Uterus (tissue), 4 donors: ENCODE measurements at places on chromosomes 7 and 10.
A peak's percentile ranks its signal among the peaks of the same experiment; 100 is the strongest.

DNA sequence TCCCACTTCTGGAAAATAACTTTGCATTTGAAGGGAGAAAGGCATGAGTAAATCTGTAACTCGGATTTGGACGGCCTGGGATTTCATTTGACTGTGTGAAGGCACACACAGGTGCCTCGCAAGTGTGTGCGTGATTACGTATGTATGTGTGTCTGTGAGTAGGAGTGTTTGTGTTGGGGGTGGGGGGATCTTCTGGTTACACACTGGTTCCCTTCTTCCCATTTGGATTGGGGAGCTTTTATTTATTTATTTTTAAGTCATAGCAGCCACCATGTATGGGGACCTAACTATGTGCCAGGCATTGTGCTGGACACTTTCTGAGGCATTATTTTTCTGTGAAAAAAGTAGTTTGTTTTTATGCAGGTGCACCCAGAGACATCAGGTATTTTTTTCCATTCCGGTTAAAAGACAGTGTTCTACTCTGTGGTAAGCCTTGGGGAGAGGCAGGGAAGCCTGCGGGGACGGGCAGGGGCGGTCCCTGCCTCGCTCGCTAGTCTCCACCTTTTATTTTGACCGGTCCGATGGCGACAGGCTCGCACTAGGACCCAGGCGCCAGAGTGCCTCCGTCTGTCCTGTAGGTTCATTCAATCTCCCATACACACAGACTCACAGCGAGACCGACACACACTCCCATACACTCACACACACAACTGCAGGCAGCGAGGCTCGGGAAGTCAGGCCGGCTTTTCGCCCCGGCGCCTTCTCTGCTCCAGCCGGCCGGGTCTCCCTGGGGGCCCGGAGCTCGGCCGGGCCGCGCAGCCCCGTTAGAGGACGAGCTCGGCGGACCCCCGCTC lies at the start of gene MXI1:
MXI1 (plus strand) TSS at position 595 of the 794 bp plus-strand sequence. CDS start 204 bp downstream, outside the sequence.
- peak; percentile 62 for DNase-seq
- H3K27me3 ChIP-seq, result no peaks in the 10 kb centered on the region
- no peaks in the 10 kb centered on the region for H3K36me3 ChIP-seq
- H3K4me1 ChIP-seq, result no peaks in the 10 kb centered on the region
- peak within 1 kb of the TSS; percentile 95 for H3K27ac ChIP-seq

GRCh38 chr10:65350611-65351010 lies 1575.2 kb upstream of the LRRTM3 start:
- H3K4me1 ChIP-seq, result no peaks in the 10 kb centered on the region
- H3K27ac ChIP-seq, result no peak overlapping the region
- no peak for DNase-seq
- no peaks in the 10 kb centered on the region for H3K36me3 ChIP-seq

DNA sequence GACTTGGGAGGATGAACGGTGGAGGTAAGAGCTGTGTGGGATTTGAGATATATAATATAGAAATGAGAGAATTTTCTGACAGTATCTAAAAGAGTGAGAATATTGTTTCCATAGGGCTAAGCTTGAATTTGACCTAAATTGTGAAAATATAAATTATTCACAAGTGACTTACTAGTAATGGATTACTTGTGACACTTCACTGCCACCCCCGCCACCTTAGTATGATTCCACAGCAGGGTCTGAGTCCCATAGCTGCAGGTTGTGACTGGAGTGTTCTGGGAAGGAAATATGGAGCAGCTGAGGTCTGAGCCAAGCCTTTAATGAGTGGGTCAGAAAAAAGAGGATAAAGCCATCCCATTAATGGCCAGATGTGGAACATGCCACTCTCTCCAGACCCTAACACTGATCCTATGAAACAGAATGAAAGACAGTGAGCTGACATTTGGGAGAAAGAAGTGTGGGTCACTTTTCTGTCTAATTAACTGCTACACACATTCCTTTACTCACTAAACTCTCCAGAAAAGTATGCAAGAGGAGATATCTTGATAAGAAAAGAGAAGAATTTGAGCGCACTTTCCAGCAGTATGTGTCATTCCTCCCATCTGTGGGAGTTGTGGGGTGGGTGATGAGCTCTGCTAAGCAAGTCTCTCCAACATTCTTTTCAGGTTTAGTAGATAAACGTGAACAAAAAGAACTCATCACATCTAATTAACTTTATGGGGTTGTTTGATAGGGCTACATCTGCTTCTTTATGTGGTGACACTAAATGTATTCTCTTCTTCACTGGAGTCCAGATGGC lies 1193.4 kb downstream of the SORCS3 start:
- no peaks in the 10 kb centered on the region for H3K36me3 ChIP-seq
- H3K4me1 ChIP-seq, result no peaks in the 10 kb centered on the region
- H3K4me3 ChIP-seq, result no peak overlapping the region

DNA sequence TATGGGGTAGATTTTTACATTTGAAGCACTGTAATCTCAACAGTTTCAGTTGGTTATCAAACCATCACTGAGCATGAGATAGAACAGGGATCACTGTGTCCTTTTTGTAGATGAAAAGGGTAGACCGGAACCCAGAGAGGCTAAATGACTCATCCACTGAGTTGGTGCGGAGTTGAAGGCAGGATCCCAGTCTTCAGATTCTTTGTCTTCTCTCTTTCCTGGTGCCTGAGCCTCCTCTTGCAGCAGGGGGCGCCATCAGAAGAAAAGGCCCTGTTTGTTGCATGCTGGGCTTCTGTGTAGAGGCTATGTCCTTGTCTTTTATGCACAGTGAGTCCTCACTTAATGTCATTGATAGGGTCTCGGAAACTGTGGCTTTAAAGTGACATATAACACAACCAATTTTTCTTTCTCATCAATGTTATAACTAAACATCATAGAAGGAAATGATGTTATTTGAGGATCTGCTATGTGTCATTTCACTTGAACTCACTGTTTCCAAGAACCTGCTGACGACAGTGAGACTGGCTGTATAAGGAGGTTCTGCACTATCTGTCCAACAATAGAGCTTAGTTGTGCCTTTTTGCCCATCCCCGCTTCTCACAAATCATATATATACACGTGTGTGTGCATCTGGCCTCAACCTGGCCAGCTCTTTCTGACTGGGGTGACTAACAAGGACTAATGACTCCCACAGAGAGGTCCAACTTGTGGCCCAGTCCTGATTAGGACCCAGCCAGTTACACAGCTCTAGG lies 14.3 kb downstream of the ZNF282 start:
- H3K4me1 ChIP-seq, result no peaks in the 10 kb centered on the region
- H3K27ac ChIP-seq, result no peak overlapping the region
- no peaks in the 10 kb centered on the region for H3K27me3 ChIP-seq
- H3K4me3 ChIP-seq, result no peak overlapping the region

- H3K4me1 ChIP-seq, result peaks cover 4% of the 10 kb centered on the region
- H3K27me3 ChIP-seq, result no peaks in the 10 kb centered on the region
- peak overlapping the region; percentile 35 for H3K27ac ChIP-seq
- H3K36me3 ChIP-seq, result no peaks in the 10 kb centered on the region
Observed at GRCh38 chr7:18257711-18258110, 230.1 kb upstream of the PRPS1L1 start.

- H3K4me1 ChIP-seq, result no peaks in the 10 kb centered on the region
- DNase-seq, result no peak
- no peaks in the 10 kb centered on the region for H3K27me3 ChIP-seq
- H3K27ac ChIP-seq, result no peak overlapping the region
- H3K4me3 ChIP-seq, result no peak overlapping the region
Observed at GRCh38 chr10:123522702-123523312, 143.3 kb upstream of the GPR26 start.

GRCh38 chr10:11191678-11192077 lies 174.0 kb downstream of the CELF2 start:
- no peak overlapping the region for H3K4me3 ChIP-seq
- no peak overlapping the region for H3K27ac ChIP-seq
- no peaks in the 10 kb centered on the region for H3K4me1 ChIP-seq
- no peaks in the 10 kb centered on the region for H3K27me3 ChIP-seq
- no peak for DNase-seq

GRCh38 chr7:17815318-17815717 lies 125.0 kb downstream of the SNX13 start:
- no peak overlapping the region for H3K27ac ChIP-seq
- H3K4me1 ChIP-seq, result no peaks in the 10 kb centered on the region

GRCh38 chr7:144397086-144397485 lies 6.4 kb downstream of the NOBOX start:
- H3K27me3 ChIP-seq, result no peaks in the 10 kb centered on the region
- H3K27ac ChIP-seq, result no peak overlapping the region
- no peak for DNase-seq

DNA sequence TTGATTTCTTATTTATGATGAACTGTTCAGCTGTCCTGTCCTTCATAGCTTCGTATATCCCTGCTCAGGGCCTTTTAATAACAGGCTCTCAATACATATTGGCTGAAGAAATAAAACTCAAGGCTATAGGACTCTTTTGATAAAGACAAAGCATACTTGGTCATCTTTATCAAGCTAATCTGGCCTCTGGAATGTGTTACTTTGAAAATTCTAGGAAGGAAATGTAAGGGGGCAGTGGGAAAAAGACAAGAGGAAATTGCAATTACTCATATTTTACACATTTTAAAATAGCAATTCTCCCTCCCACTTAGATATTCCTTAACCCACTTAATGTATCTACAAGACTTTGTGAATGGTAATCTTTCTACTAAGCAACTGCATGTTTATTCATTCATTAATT lies 94.3 kb downstream of the OSBPL3 start:
- H3K4me1 ChIP-seq, result no peaks in the 10 kb centered on the region
- no peak overlapping the region for H3K4me3 ChIP-seq
- no peak for DNase-seq
- no peak overlapping the region for H3K27ac ChIP-seq
- H3K36me3 ChIP-seq, result no peaks in the 10 kb centered on the region

GRCh38 chr10:89314676-89315075 lies 12.8 kb downstream of the IFIT2 start:
- H3K4me1 ChIP-seq, result no peaks in the 10 kb centered on the region
- DNase-seq, result no peak
- H3K4me3 ChIP-seq, result no peak overlapping the region
- H3K36me3 ChIP-seq, result no peaks in the 10 kb centered on the region
- no peak overlapping the region for H3K27ac ChIP-seq
- no peaks in the 10 kb centered on the region for H3K27me3 ChIP-seq

GRCh38 chr10:18236756-18237155 lies 96.5 kb downstream of the CACNB2 start:
- H3K27me3 ChIP-seq, result no peaks in the 10 kb centered on the region
- no peak overlapping the region for H3K4me3 ChIP-seq
- no peaks in the 10 kb centered on the region for H3K4me1 ChIP-seq
- DNase-seq, result no peak
- H3K27ac ChIP-seq, result no peak overlapping the region

DNA sequence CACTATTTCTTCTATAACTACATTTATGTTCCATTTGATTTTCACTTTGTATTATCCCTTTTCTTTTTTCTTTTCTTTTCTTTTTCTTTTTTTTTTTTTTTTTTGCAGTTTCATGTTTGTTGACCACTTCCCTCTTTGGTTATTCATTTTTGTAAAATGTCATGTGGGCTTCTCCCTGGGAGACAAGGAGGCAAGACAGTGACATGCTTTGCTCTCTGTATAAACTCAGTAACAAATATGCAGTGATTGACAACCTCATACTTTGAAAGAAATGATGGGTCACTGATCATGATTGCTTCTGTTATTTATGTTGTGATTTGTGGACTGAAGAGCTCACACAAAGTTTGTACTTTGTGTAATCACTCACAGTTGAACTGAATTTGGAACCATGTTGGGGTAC lies 90.2 kb upstream of the ABI1 start:
- H3K36me3 ChIP-seq, result no peaks in the 10 kb centered on the region
- no peaks in the 10 kb centered on the region for H3K4me1 ChIP-seq
- no peaks in the 10 kb centered on the region for H3K27me3 ChIP-seq

GRCh38 chr10:104054430-104054829 lies 31.2 kb downstream of the COL17A1 start:
- H3K36me3 ChIP-seq, result no peaks in the 10 kb centered on the region
- H3K27ac ChIP-seq, result no peak overlapping the region
- DNase-seq, result no peak
- H3K27me3 ChIP-seq, result no peaks in the 10 kb centered on the region
- H3K4me3 ChIP-seq, result no peak overlapping the region
- no peaks in the 10 kb centered on the region for H3K4me1 ChIP-seq

- H3K27ac ChIP-seq, result no peak overlapping the region
- H3K27me3 ChIP-seq, result no peaks in the 10 kb centered on the region
- DNase-seq, result no peak
Observed at GRCh38 chr10:127781412-127781811, 44.4 kb downstream of the FOXI2 start.

GRCh38 chr10:76175533-76176165 lies 744.2 kb downstream of the LRMDA start:
- no peaks in the 10 kb centered on the region for H3K36me3 ChIP-seq
- H3K4me3 ChIP-seq, result no peak overlapping the region
- no peak overlapping the region for H3K27ac ChIP-seq

GRCh38 chr7:98335411-98335977 lies 54.0 kb downstream of the BRI3 start:
- DNase-seq, result no peak
- H3K27me3 ChIP-seq, result no peaks in the 10 kb centered on the region
- no peaks in the 10 kb centered on the region for H3K4me1 ChIP-seq
- H3K36me3 ChIP-seq, result no peaks in the 10 kb centered on the region
- no peak overlapping the region for H3K27ac ChIP-seq
- no peak overlapping the region for H3K4me3 ChIP-seq

GRCh38 chr10:72200883-72201282 lies 14.9 kb upstream of the ANAPC16 start:
- no peaks in the 10 kb centered on the region for H3K36me3 ChIP-seq
- DNase-seq, result no peak

GRCh38 chr7:16753102-16753931 lies at the start of gene TSPAN13:
Gene TSPAN13, plus strand, starts transcription at chr7:16753755. Its CDS starts 213 bp downstream, at chr7:16753968.
- H3K4me1 ChIP-seq, result no peaks in the 10 kb centered on the region
- H3K36me3 ChIP-seq, result no peaks in the 10 kb centered on the region
- peak within 1 kb of the TSS; percentile 26 for H3K4me3 ChIP-seq
- H3K27me3 ChIP-seq, result no peaks in the 10 kb centered on the region

- H3K4me3 ChIP-seq, result no peak overlapping the region
- no peaks in the 10 kb centered on the region for H3K27me3 ChIP-seq
- peak; percentile 10 for DNase-seq
- no peaks in the 10 kb centered on the region for H3K36me3 ChIP-seq
- H3K27ac ChIP-seq, result no peak overlapping the region
Observed at GRCh38 chr10:42987121-42987541, 89.7 kb upstream of the RET start.

GRCh38 chr10:48463318-48464003 lies 141.4 kb downstream of the ARHGAP22 start:
- H3K36me3 ChIP-seq, result no peaks in the 10 kb centered on the region
- DNase-seq, result no peak
- no peaks in the 10 kb centered on the region for H3K27me3 ChIP-seq
- no peak overlapping the region for H3K4me3 ChIP-seq
- peak overlapping the region; percentile 29 for H3K27ac ChIP-seq
- no peaks in the 10 kb centered on the region for H3K4me1 ChIP-seq

DNA sequence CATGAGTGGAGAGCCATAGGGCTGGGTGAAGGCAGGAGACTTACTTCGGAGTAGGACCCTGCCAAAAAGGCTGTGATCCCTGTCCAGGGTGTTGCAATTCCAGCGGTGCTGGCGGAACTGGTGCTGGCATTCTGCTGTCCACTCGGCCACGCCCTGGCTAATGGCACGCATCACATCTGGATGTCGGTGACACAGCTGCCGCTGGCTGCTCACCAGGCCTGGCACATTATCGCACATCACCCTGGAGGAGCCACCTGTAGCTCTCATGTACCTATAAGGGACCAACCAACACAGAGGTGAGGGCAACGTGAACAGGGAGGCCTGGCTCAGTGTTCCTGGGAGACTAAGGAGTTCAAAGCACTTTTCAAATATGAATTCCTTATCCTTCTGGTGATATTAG lies 2.3 kb downstream of the WNT2 start:
- H3K4me3 ChIP-seq, result no peak overlapping the region
- no peak overlapping the region for H3K27ac ChIP-seq
- no peak for DNase-seq
- no peaks in the 10 kb centered on the region for H3K36me3 ChIP-seq
- H3K27me3 ChIP-seq, result no peaks in the 10 kb centered on the region
